PC-9 (cell line): ENCODE measurements at places on chromosomes 3 and 15. TPM values are rescaled to one million over a fixed set of nuclear protein-coding genes. Genes with fewer than 3 reads are reported as not detected.

Gene RARRES1
- total RNA-seq, result 9.3 and 20.5 TPM in 2 replicates

DNA sequence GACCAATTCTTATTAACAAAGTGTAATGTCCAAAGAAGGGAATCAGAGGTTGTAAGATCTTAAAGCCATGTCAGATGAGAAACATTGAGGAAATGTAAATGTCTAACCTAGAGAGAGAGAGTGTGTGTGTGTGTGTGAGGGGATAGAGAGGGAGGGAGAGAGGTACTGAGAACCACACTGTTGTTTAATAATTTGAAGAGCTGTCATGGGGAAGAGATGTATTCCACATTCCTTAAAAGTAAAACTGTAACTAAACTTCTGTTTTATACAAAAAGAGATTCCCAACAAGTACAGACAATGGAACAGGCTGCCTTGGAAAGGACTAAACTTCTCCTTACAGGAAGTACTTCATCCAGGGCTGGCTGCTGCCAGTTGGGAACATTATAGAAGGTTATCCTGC lies 68.9 kb upstream of the BOC start:
- no peak overlapping the region for H3K4me3 ChIP-seq
- no peaks in the 10 kb centered on the region for H3K27me3 ChIP-seq
- no peak for DNase-seq
- H3K4me1 ChIP-seq, result no peaks in the 10 kb centered on the region
- H3K27ac ChIP-seq, result no peak overlapping the region
- H3K36me3 ChIP-seq, result no peaks in the 10 kb centered on the region

DNA sequence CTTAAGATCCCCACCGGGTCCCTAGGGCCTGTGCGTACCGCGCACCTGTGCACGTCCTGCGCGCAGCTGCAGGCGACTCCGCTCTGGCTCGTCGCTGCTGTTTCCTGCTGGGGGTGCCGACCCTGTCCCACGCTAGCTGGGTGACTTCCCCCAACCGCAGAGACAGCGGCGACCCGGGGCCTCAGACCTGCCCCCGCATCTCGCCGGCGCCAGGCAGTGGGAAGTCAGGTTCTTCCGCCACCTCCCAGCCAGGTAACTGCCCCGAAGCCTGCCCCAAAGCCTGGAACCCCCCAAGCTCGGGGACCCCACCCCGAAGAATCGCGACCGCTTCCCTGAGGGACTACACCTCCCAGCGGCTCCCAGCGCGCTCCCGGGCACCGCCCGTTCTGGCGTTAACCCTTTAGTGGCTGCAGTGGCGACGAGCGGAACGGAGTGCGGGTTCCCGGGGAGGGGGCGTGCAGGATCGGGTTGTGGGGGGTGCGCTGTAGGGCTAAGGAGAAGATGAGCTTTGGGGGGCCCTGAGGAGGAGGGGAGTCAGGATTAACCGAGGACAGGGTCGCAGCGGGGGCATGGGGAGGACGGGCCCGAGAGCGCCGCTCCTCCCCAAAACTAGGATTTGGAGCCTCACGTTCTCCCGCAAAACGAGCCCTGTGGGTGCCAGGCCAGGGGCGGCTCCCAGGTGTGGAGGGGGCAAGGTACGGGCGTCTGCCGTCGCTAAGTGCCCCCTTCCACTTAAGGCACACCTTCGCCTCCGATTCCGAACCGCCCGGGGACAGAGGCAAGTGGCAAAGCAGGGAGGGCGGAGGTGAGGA lies 589 bp downstream of the NEIL1 start:
- H3K4me1 ChIP-seq, result no peaks in the 10 kb centered on the region
- H3K27ac ChIP-seq, result no peak overlapping the region
- H3K4me3 ChIP-seq, result peak overlapping the region; percentile 84
- DNase-seq, result no peak
- H3K36me3 ChIP-seq, result no peaks in the 10 kb centered on the region

DNA sequence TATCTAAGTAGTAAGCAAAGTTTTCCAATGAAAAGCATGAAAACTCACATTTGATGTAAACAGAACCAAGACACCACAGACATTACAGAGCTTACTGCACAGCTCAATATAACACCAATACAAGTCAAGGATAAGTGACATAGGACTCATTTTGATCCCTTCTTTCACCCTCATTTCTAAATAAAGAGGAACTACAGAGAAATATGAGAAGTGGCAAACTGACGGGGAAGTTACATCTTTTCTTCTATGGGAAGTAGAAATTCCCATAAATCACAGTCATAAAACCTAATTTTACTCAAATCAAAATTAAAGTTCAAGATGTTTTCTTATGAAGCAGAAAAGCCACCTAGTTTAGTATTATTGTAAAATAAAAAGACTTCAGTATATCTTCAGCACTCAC lies 3.8 kb downstream of the ATG3 start:
- DNase-seq, result no peak
- no peak overlapping the region for H3K27ac ChIP-seq
- H3K36me3 ChIP-seq, result no peaks in the 10 kb centered on the region
- H3K4me1 ChIP-seq, result peaks cover 18% of the 10 kb centered on the region
- no peak overlapping the region for H3K4me3 ChIP-seq
- no peaks in the 10 kb centered on the region for H3K27me3 ChIP-seq

DNA sequence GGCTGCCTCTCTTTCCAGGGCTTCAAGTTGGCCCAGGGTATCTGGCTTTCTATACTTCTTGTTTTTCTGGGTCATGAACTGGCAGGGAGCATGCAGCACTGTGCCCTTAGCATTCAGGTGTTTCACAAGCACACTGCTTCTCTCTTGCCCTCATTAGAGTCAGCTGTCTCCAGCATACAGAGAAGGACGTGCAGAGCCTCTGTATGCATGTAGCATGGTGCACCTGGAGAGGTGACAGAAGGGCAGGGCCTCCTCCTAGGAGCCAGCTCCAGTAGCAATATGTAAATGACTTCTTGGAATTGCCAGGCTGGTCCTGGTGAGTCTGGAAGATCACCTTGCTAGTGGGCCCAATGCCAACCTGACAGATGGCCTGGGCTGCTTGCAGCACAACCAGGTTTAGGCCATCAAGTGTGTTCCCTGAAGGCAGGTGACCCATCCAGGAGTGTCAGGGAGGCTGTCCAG lies 44.8 kb upstream of the ATP2C1 start:
- no peaks in the 10 kb centered on the region for H3K36me3 ChIP-seq
- H3K4me1 ChIP-seq, result peaks cover 31% of the 10 kb centered on the region
- no peak overlapping the region for H3K4me3 ChIP-seq
- H3K27me3 ChIP-seq, result no peaks in the 10 kb centered on the region
- DNase-seq, result peak; percentile 73

DNA sequence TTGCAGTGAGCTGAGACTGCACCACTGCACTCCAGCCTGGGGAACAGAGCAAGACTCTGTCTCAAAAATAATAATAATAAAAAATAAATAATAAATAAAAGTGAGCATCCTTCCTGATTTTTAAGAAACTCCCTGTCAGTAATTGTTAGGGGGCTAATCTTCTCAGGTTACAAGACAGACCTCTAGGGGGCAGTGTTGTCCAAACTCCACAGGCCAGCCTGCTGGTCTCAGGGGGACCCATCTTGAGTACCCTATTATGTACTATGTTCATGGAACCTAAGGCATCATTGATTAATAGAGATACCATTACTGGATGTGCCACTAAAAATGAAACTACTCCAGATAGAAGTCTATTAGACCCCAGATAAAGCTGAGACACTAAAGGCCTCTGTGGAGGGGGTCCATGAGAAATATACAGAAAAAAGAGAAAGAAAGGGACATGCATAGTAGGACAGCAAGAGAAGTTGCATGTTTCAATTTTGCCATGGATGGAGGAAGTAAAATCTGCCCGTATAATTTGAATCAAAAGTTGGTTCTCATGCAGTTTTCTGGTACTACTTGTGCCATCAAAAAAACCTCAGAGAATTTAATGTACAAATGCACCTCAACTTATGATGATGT lies 85.5 kb upstream of the CDV3 start:
- H3K4me3 ChIP-seq, result no peak overlapping the region
- no peak overlapping the region for H3K27ac ChIP-seq
- H3K4me1 ChIP-seq, result peaks cover 15% of the 10 kb centered on the region
- no peak for DNase-seq
- H3K27me3 ChIP-seq, result no peaks in the 10 kb centered on the region

DNA sequence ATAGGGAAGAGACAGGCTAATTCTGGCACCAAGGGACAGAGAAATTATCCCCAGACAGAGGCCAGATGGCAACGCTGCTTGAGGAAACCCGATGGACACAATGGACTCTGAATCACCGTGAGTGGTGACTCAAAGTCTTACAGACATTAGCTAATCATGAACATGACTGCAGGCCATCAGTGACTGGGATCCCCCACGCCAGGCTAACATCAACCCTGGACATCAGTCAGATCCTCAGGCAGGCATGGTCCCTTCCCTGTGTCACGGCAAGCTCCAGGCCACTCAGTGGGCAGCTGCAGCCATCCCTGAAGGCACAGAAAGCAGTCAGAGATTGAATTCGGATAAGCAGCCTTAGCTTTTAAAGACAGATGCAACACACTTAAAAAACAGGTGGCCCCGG lies 23.8 kb upstream of the OXTR start:
- H3K4me1 ChIP-seq, result no peaks in the 10 kb centered on the region
- no peaks in the 10 kb centered on the region for H3K27me3 ChIP-seq

DNA sequence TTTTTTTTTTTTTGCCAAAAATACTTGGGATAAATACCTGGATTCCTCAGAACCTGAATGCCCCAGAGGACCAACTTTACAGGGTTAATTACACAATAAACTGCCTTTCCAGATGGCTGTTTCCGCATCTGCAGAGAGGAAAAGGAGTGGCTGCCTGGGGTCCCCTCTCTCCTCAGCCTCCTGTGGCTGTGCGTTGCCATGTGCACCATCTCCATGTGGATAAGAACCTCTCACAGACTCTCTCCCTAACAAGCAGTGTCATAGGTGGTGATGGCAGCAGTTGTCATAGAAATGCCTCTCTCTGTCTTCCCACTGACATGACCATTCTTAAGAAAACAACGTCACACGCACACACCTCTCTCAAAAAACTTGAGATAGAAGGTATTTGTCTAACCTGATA lies 179.4 kb downstream of the RPLP1 start:
- no peaks in the 10 kb centered on the region for H3K4me1 ChIP-seq
- H3K27me3 ChIP-seq, result no peaks in the 10 kb centered on the region
- no peaks in the 10 kb centered on the region for H3K36me3 ChIP-seq
- H3K27ac ChIP-seq, result no peak overlapping the region
- no peak overlapping the region for H3K4me3 ChIP-seq
- DNase-seq, result no peak

DNA sequence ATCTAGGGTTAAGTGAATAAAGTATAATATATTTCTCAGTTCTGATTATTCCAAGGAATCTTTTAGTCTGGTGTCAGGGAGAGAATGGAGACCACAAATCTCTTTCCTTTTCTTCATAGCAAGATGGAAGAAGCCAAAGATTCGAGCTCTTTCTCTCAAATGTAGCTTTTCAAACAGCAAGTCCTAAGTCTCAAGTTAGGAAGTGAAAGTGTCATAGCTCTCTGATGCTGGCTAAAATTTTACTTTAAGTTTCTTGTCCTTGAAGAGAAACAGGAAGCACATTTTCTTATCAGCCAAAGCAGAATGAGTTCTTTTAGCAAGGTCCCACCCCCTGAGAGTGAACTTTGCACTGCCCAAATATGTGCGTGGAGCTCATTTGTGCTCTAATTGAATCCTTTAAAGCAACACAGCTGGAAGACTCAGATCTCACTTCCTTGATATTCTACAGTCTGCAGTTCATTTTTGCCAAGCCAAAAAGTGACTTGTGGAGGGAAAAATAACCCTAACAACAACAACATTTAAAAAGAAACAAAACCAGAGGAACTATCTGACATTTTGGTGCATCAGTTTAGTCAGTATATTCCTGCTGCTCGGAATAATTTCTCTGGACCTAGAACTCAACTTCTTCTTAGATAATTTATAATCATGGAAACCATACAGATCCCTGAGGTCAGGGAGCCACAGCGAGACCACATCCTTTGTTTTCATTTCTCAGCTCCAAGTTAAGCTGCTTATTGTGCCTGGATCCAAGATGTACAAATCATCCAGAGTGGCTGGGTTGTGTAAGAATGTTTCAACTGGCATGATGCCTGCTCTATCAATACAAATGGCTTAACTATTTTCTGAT lies 238.7 kb upstream of the P2RY1 start:
- H3K27ac ChIP-seq, result no peak overlapping the region
- DNase-seq, result no peak
- H3K4me1 ChIP-seq, result 0 out of 2 replicates have a peak, but pooled peaks cover 4% of the 10 kb centered on the region
- H3K27me3 ChIP-seq, result no peaks in the 10 kb centered on the region

Gene ZMAT3
- 5.9 and 7.2 TPM in 2 replicates for total RNA-seq

DNA sequence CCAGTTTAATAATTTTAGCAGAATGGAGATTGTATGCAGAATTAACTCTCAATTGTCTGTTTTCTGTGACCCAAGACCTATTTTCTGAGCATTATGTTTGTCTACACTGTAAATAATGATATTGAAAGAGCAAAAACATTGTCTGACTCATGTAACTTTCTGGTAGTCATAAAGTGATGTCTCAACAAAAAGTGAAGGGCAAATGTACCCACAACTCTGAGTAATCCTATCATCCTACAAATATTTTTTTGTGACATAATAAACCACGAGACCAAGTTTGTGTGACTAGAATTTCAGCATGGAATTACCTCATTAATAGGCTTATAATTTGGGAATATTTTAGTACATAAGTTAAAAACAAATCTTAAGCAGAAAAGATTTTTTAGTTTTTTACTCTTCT lies 15.4 kb upstream of the ABHD10 start:
- H3K27me3 ChIP-seq, result no peaks in the 10 kb centered on the region
- peak overlapping the region; percentile 77 for H3K27ac ChIP-seq
- H3K4me3 ChIP-seq, result no peak overlapping the region
- H3K36me3 ChIP-seq, result peaks cover 56% of the 10 kb centered on the region
- DNase-seq, result no peak
- H3K4me1 ChIP-seq, result peaks cover 31% of the 10 kb centered on the region
